Kidney glomerular epithelial cell (primary cell): ENCODE measurements at places on chromosomes 6 and 20.
A peak's percentile ranks its signal among the peaks of the same experiment; 100 is the strongest.

GRCh38 chr20:16362642-16363041, 210.6 kb downstream of the KIF16B start:
- DNase-seq: no peak

DNA sequence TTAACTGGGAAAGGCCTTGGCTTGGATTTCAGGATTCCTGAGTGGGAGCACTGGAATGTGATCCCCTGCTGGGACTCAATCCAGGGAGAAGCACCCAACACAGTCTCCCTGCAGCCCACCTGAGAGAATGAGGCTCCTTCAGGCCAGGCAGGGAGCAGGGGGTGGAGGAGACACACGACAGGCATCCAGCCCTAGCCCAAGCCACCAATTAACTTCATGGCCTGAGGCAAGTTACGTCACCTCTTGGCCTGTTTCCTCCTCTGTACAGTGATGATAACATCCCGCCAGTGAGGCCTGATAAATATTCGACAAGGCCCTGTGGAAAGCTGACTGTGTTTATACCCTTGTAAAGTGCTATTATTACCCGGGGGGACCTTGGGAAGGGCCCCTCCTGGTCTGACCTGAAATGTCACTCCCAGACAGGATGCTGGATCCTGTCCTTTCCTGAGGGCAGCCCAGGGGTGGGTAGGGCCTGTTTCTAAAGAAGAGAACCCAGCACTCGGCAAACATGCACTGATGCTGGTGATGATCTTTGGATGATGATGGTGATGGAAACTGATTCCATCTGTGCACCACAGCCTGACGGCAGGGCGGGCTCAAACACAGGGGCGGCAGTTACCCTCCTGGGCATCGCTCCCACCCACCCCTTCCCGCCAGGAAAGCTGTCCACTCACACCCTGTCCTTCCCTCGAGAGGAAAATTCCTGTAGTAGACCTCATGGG, 12.4 kb downstream of the FRS3 start:
- no peak for DNase-seq

DNA sequence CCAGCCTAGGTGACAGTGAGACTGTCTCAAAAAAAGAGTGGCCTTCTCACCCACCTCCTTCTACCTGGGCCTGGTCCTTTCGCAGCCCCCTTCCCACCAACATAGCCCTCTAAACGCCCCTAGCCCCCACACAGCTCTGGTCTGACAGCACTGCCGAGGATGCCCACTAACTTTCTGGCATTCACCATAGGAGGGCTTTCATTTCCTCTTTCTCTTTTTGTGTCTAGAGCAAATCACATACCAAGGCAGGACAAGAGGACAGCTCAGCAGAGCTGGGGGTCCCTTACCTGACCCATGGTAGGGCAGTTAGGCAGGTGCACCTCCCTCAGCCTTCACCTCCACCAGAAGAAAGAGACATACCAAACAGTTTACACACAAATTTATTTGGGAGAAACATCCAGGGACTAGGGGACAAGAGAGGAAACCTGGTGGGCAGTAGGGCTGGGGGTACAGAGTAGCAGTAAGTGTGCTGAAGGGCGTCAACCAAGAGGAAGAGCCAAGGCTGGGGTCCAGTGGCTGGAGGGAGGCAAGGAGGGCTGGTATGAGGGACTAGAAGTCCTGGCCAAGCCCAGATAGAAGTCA, 4.5 kb downstream of the LY6G5C start:
- no peak for DNase-seq

DNA sequence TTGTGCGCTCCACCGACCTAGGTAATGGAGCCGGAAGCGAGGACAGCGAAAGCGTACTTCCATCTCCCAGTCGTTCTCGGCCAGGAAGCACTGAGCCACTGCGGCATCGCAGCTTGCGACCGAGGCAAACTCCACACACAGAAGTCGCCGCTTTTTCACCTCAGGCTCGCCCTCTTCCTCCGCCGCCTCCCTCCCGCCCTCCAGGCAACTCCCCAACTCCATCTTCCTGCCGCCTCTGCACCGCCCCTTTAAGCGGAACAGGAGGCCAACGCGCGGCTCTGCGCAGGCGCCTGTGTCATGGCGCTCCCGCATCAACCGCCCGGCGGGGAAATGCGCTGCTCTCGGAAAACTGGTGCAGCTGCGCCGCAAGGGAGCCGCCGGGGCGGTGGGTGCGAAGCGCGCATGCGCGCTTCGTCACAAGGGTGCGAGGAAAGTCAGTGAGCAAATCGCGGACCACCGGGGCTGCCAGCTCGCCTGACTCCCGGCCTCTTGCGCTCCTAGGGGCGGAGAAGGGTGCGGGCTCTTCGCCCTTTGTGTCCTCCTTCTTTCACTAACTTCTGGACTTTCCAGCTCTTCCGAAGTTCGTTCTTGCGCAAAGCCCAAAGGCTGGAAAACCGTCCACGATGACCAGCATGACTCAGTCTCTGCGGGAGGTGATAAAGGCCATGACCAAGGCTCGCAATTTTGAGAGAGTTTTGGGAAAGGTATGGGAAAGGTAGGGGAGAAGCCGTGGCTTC, at the start of the genes ACOT13 and TDP2:
Gene ACOT13 (plus strand): TSS at position 437 of the 737 bp plus-strand sequence. CDS start 187 bp downstream, at position 624.
Gene TDP2 (minus strand): TSS at position 259 of the 737 bp plus-strand sequence. CDS start 37 bp downstream, at position 222.
- peak; percentile 90 for DNase-seq

- DNase-seq: no peak
These were observed 449.2 kb downstream of the GJA1 start for GRCh38 chr6:121884620-121885019.

- DNase-seq: no peak
These were observed 605.1 kb upstream of the ID4 start for GRCh38 chr6:19231878-19232561.

DNA sequence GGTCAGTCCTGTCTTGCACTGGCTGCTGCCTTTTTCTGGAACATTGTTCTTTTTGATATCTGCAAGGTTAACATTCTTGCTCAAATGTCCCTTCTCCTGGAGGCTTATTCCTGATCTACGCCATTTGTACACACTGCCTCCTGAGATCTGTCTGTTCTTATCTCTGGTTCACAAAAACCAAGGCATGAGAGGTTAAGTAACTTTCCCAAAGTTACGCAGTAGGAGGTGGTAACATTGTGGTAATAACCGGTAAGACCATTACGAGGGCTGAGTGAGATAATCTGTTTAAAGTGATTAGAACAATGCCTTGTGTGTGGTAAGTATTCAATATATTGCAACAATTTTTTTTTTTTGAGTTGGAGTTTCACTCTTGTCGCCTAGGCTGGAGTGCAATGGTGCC, 132.1 kb downstream of the FNDC1 start:
- DNase-seq: no peak

DNA sequence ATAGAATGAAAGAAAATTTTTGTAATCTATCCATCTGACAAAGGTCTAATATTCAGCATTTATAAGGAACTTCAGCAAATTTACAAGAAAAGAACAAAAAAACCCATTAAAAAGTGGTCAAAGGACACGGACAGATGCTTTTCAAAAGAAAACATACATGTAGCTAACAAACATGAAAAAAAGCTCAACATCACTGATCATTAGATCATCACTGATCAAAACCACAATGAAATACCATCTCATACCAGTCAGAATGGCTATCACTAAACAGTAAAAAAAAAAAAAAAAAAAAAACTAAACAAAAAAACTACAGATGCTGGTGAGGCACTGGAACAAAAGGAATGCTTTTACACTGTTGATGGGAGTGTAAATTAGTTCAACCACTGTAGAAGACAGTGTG, 837.1 kb downstream of the EPHA7 start:
- no peak for DNase-seq

DNA sequence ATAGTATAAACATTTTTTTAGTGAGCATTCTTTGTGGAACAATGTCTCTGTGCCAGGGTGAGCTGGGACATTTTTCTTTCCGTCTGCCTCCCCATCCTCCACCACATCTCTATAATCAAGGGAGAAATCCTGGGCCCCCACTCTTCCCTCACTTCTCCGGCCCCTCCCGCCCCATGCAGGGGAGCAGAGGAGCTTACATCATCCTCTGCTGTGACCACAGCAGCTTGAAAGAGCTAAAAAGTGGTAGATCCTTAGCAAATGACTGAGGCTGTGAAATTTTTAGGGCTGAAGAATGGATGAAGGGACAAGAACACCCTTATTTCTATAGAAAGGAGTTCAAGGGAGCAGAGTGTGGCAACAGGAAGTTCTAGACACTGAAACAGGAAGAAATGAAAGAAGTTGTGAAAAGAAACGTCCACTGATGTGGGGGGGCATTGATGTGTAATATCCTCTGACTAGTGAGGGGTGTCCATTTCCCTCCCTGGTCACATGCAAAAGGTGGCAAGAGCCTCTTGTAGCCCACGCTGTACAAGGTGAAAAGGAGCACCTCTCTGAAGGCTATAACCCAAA, 380.3 kb upstream of the JARID2 start:
- no peak for DNase-seq

DNA sequence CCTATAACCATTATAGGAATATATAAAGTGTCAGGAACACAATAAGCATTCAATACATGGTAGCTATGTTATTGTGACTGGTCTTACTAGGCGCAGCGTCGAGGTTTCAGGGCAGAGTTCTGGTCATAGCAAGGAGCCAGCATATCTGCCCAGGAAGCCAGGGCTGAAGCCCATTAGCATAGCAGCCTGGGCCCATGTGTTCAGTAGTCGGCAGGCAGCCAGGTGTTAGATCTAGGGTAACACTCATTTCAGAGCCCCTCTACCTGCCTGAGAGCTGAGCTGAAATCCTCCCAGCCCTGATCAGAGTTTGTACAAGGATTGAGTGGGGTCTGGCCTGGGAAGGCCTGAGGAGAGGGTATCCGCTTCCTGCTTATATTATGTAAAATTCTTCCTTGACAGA, 32.1 kb downstream of the C20orf173 start:
- no peak for DNase-seq

DNA sequence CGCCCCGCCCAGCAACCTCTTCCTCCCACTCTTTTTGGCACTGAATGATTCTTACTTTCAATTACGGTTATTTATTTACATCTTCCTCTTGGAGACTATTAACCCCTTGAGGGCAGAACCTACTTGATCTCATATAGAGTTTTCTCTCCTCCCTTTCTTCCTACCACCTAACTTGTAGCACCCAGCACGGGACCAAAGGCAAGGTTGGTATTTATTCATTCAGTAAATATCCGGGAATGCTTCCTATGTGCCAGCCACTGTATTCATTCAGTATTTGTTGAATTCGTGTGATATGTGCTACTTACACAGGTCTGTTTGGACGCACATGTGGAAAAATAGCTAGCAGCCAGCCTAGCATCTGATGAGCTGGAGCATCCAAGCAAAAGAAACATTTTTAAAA, 1.3 kb upstream of the CNKSR3 start:
- DNase-seq: peak; percentile 71

DNA sequence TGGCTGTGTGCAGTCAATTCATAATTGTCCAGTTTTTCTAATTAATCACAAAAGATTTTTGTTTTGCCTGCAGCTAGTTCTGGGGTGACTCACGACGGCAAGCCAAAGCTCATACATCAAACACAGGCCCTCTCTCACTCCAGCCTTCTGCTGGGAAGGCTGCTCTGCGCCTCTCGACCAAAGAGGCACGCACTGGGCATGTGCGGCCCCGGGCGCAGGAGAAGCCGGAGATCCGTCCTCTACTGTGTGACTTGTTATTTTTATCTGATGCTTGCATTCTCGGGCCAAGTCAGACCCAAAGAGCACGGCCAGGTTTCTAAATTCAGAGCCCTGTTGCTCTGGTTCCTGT, 98.5 kb downstream of the TFAP2A start:
- no peak for DNase-seq
